Memory B cell (primary cell): ENCODE measurements at places on chromosomes 2 and 18.
A peak's percentile ranks its signal among the peaks of the same experiment; 100 is the strongest.

DNA sequence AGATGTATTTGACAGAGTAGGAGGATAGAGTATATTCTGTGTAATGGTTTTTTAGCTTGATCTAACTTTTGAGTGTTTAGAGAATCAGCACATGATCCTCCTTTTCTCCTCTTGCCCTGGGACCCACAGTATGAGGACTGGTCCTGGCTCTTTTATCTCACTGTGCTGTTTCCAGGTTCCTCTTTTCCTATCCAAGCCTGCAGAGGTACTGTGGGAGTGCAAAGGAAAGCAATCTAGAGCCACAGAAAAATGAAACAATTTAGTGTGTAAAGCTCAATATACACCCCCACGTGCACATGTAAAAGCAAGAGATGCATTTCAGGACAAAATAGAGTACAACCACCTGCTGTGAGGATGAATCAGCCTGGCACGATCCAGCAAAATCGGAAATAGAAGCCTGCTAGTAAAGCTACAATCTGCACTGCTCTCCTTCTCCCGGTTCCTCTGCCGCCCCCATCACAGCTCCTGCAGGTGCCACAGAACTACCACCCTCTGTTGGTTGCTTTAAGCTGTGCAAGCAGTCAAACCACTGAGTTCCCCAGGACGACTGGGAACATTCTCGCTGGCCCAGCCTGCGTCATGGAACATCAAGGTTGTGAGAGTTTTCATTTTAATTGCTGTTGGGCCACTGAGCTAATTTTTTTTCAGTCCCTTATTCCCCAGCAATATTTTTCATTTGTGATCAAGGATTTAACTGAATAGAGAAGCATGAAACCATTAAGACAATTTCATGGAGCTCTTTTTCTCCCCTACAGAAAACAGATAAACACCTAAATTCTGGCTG lies 47.8 kb upstream of the MAPRE3 start:
- peak; percentile 28 for DNase-seq

DNA sequence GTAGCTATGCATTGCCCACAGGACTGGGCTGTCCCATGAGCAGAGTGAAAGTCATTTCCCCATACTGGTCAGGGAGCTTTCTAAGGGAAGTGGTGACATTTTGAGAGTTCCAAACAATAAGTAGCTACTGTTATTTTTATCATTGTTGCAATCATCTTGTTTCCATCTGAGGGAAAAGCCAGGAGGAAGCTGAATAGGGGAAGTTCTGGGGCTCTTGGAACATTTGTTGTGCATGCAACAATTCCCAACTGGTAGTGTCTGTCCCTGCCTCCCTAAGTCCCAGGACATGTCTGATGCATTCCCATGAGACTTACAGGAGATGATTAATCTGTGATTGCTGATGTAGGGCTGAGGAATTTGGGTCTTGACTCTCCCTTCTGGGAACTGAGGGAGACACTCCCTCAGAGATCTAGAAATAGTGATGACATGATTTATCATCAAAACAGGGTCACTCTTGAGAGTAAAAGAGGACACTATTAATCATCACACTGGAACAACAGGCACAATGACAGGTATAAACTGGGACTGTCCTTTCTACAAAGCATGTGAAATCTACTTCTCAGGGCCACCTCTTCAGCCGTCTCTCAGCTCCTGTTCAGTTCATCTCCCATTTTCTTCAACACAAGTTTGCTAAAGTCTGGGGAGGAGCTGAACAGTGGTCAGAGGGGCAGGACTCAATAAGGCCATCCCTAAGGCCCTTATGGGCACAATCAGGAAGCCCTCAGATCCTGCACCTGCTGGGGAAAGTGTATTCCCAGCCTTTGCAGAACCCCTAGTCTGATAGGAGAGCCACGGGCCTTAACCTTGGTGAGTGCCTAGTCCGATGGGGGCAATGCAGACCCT lies 28.0 kb upstream of the MARCO start:
- DNase-seq: no peak

GRCh38 chr2:10012963-10013461 lies 30.3 kb upstream of the KLF11 start:
- no peak for DNase-seq

DNA sequence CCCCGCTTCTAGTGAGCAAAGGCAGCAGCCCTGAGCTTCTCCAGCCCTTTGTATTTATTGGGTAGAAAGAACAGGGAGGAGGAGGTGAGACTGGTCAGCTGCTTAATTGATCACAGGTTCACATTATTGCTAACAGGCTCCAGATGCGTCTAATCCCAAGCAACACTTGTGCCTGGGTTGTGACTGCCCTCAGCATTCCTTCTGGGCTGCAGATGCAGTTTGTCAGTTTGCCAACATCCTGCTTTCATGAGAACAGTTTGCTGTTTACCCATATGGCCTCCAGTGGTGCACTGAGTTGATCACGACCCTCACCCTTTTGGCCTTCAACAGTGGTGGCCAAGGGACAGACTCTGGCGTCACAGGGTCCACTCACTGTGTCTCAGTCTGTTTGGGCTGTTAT lies 159.5 kb upstream of the ZNF516 start:
- DNase-seq: no peak

GRCh38 chr2:163732727-163733126 lies 3.1 kb downstream of the FIGN start:
- no peak for DNase-seq

DNA sequence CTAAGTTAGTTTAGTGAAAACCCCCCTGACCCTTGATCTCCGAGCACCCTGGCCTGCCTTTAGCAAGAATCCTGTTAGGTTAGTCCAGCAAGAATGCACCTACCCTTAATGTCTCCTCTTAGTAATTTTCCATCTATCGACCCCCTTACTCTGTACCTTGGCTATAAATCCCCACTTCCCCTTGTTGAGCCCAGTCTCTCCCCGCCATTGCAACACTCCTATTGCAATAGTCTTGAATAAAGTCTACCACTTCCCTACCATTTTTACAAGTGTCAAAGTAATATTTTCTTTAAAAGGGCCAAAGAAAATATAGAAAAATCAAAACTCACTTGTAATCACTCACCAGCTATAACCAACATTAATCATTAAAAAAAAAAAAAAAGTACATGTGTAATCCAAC lies 4.2 kb upstream of the ZBTB7C start:
- no peak for DNase-seq

- no peak for DNase-seq
Observed at GRCh38 chr18:54440292-54440691, 82.6 kb downstream of the C18orf54 start.

GRCh38 chr18:59393381-59393780 lies 34.3 kb upstream of the LMAN1 start:
- DNase-seq: no peak

GRCh38 chr2:12201369-12201768 lies 454.9 kb downstream of the LPIN1 start:
- DNase-seq: no peak

DNA sequence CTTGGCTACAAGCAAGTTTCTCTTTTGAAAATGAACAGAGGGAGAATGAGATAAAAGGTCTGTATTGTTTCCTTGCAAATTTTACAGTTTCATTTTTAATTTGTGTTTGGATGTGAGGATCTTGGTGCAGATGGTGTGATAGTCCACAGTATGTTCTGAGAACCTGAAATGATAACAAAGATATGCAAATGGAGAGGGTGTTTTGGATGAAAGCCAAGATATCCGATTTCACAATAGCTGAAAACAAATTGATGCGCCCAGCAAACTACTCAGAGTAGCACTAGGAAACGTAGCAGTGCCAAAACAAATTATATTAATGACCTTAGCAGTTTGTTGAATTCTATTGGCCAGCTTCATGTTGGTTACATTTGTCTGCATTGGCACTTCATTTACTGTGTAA lies 683.5 kb downstream of the TMEM182 start:
- DNase-seq: no peak

DNA sequence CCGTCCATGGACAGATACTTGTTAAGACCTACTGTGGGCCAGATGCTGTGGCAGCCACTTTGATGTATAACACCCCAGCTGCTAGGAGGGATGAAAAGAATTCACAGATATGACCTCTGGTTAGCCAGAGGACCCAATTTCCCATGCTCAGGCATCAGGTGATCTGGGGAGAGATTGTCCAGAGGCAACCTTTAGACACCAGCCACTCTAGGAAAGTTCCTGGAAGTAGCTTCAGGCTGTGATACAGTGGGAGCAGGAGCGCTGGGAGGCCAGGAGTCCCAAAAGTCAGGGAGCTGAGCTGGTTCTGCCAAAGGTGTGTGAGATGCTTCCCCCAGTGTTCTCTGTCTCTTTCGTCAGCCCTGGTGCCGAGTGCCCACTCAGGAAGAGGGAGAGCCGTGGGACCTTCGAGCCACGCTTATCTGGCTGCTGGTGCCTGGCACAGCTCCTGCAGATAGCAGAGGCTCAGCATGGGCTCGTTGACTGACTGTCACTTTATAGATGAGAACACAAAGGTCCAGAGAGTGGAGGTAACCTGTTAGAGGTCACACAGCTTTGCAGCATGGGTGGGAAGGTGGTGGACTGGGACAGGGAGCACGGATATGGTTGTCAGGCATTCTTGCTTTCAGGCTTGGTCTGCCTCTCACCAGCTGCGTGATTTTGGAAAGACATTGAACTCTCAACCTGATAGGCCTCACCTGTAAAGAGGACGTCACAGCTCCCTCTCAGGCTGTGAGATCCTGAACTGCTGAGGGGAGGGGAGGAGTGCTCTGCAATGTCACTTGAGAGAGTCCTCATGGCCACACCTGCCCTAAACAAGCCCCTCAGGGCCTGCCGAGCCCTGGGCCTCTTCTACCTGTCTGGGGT lies 7.8 kb upstream of the RALB start:
- no peak for DNase-seq

DNA sequence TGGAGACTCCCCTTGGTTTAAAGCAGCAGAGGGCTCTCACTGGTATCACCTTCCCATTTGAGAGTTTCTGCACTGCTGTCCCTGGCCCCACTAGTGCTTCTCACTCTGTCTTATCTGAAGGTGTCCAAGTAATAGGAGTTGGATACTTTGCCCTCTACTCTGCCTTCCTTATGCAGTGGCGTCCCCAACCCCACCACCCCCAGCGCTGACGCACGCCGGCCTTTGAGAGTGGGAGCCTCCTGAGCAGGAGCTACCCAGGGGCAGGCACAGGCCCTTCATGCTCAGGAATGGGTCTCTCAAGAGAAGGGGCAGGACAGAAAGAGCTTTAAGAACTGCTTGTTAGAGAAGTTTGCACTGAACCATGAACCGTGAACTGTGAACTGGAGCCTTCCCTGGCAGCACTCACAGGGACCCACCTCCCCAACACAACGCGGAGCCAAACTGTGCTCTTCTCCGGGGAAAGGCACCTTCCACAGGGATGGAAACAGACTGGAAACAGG lies 3.3 kb downstream of the CIB4 start:
- no peak for DNase-seq

- no peak for DNase-seq
Observed at GRCh38 chr18:33577685-33578517, at the start of gene ASXL3. Gene ASXL3 (plus strand): TSS chr18:33578219. CDS start chr18:33578632, 413 bp downstream.

DNA sequence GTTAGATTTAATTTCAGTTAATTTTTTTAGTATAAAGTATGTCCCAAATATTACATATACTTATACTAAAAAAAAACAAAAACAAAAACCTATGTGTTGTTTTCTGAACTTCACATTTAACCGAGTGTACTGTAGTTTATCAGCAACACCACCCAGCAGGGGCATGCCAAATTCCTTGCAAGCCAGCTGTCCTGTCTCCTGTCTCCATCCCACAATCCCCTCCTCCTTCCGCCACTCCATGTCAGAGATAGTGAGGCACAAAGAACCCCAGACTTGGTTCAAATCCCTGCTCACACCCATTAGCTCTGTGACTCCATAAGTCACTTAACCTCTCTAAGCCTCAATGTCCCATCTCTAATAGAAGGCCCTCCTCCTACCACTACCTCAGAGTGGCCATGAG lies 9.4 kb downstream of the CHST10 start:
- DNase-seq: no peak

DNA sequence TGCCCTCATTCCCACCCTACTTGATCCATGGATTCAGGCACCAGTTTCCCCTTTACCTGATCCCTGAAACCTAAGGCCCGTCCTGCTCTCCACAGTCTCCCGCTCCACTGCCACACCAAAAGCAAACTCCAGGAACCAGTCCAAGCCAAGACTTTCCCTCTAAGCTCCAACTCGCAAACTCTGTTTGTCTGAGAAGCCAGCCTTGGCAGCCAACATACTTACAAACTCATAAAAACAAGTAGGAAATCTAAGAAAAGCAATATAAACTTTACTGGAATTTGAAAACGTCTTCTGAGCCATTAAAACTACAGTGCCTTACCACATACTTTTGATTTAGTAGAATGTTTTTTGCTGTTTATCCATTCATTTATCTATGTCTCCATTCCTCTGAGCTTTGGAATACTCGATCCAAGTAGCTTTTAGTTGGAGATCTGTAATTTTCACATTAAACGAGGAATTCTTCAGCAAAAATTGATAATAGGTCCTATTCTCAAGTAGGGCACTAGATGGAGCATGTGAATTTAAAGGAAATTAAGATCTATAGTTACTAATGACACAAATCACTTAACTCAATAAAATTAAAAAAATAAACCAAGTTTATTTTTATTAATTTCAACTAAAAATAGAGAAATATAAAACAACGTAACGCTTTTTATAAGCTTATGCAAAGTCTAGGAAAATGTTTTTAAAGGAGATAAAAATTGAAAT lies 199.7 kb downstream of the MYO3B start:
- DNase-seq: no peak

DNA sequence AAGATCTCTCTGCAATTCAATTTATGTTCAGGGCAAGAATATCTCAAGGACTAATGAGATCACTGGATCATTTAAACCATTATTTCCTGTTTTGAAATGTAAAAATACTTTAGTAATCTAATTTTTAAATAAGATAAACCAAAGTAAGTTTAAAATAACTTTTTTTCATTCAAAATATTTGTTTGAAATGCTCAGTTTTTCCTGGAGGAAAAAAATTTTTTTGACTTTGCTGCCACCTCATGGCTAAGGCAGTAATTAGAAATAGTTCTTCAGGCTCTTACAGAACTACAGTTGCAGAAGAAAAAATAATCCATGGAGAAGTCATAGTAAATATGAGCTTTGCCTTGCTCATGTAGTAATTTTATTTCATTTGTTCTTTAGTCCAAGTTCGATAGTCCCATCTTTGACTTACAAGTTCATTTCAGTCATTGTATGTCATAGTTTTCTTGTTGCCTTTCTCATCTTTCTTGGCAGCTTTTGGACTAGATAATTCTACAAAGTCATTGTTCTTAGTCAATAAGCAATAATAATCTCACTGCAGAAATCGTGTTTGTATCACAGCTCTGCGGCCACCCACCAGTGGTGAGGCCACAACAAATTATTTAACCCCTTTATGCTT lies 127.4 kb downstream of the DPP4 start:
- DNase-seq: no peak

- DNase-seq: no peak
Observed at GRCh38 chr2:143255899-143256298, 126.7 kb downstream of the ARHGAP15 start.
